ENCODE measurements at places on chromosomes 7 and 10. TPM values are rescaled to one million over a fixed set of nuclear protein-coding genes. Genes with fewer than 3 reads are reported as not detected.

The KCNMA1 gene
- total RNA-seq = not detected

The ADAM22 gene
- 1.2 TPM for total RNA-seq

The EGR2 gene
- total RNA-seq = 18.5 TPM

DNA sequence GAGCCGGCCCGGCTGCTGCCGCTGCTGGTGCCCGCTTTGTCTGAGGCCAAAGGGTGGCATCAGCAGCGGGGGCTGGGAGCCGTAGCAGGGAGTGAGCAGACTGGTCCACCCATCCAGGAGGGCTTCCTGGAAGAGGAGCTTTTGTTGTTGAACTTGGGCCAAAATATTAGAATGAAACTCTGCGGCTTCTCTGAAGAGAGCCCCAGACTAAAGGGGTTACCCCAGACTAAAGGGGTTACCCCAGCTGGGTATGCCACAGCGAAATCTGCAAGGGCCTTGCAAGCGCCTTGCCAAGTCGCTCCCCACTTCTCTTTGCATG, 154.7 kb upstream of the ZMIZ1 start:
- H3K4me1 ChIP-seq = no peaks in the 10 kb centered on the region
- H3K36me3 ChIP-seq = no peaks in the 10 kb centered on the region
- no peaks in the 10 kb centered on the region for H3K27me3 ChIP-seq
- no peak for DNase-seq
- H3K4me3 ChIP-seq = no peak overlapping the region

The PRPS1L1 gene
- not detected for total RNA-seq

The ZNF786 gene
- total RNA-seq = 2.2 TPM

DNA sequence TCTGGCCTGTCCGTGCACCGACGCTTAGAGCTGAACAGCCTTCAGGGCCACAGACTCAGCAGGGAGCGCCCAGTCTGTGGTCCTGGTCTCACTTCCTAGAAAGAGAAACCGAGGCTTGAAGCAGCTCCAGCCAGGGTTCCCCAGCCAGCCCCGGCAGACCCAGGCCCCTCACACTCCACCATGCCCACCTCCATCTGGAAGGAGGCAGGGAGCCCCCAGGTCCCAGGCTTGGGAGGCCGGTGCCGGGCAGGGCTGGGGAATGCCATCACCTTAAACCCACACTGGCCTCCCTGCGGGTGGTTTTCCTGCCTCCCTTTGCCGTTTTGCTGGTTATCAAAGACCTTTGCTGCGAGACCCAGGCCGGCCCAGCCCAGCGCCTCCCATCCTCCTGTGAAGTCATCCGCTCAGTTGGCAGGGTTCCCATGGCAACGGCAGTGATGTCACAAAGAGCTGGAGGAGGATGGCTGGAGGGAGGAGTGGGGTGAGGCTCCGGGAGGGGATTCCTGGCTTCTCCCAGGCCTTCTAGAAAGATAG, 24.0 kb downstream of the ELFN1 start:
- no peak overlapping the region for H3K4me3 ChIP-seq
- H3K4me1 ChIP-seq = peaks cover 5% of the 10 kb centered on the region
- peaks cover 5% of the 10 kb centered on the region for H3K27me3 ChIP-seq

DNA sequence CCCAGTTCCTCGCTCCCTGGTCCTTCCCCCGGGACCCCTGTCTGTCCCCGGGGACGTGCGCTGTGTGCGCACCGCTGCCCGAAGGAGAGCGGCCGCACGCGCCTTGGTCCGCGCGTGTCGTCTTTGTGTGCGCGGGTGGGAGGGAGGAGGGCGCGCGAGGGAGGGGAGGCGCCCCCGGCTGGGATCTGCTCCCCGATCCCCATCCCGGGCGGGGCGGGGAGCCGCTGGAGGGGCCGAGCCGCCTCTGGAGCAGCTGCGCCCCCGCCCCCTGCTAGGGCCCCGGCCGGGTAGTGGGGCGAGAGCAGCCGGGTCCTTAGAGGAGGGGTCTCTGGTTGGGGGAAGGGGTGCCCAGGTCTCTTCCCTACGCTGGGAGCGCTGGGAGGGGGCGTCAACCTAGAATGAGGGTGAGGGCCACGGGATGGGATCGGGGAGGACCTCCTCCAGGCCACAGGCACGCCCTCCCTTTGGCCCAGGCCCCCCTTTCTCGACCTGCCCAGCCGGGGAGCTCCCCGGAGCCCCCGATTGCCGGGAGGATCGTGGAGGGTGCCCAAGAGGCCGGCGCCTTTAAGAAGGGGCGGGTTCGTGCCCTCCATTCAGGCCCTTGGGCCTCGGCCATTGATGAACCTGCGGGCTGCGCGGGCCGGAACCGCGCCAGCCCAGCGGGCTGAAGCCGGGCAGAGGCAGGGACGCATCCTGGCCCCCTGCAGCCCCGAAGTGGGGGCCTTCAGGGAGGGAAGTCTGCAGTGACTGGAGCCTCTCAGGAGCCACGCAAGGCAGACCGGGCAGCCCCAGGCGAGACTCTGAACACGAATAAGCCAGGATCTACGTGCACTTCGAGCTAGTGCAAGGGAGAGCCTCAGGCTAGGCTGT, 678 bp downstream of the SH2B2 start:
- peaks cover 10% of the 10 kb centered on the region for H3K27me3 ChIP-seq
- H3K36me3 ChIP-seq = no peaks in the 10 kb centered on the region
- peak overlapping the region; percentile 64 for H3K4me3 ChIP-seq
- DNase-seq = peak; percentile 25
- peaks cover 34% of the 10 kb centered on the region for H3K4me1 ChIP-seq

GRCh38 chr7:128167042-128167701, 73.9 kb upstream of the LEP start:
- peaks cover 8% of the 10 kb centered on the region for H3K4me1 ChIP-seq
- no peaks in the 10 kb centered on the region for H3K36me3 ChIP-seq
- H3K4me3 ChIP-seq = peak overlapping the region; percentile 66
- peaks cover 45% of the 10 kb centered on the region for H3K27me3 ChIP-seq
- DNase-seq = peak; percentile 46
- no peak overlapping the region for H3K27ac ChIP-seq

DNA sequence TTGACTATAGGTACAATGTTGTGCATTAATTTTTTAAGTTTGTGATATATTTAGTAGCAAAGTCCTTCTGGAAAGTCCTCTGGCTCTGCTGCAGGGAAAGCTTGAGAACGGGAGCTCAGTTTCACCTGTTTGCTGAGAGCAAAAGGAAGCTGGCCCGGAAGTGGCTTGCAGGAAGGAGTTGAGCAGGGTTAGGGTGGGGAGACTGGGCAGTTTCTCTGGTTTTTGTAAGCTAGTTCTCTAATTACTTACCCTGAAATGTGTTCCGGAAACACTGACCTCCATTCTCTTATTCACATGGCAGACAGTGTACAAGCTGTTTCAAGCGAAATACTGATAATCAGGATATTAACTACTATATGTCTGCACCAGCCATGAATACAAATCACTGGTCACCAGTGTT, 22.3 kb downstream of the MAP3K8 start:
- H3K4me1 ChIP-seq = peaks cover 16% of the 10 kb centered on the region
- H3K4me3 ChIP-seq = no peak overlapping the region
- peak overlapping the region; percentile 13 for H3K27ac ChIP-seq
- peaks cover 22% of the 10 kb centered on the region for H3K36me3 ChIP-seq

The ZPBP gene
- not detected for total RNA-seq

GRCh38 chr7:149005427-149006344, 22.6 kb downstream of the PDIA4 start:
- DNase-seq = peak; percentile 88
- no peak overlapping the region for H3K27ac ChIP-seq
- H3K4me3 ChIP-seq = no peak overlapping the region
- H3K36me3 ChIP-seq = peaks cover 23% of the 10 kb centered on the region

- no peaks in the 10 kb centered on the region for H3K36me3 ChIP-seq
- H3K27me3 ChIP-seq = no peaks in the 10 kb centered on the region
- DNase-seq = no peak
- H3K27ac ChIP-seq = no peak overlapping the region
These were observed 232.6 kb downstream of the GALNT17 start for GRCh38 chr7:71364551-71364950.

- H3K4me1 ChIP-seq = no peaks in the 10 kb centered on the region
- no peak for DNase-seq
- H3K27ac ChIP-seq = no peak overlapping the region
- H3K36me3 ChIP-seq = peaks cover 13% of the 10 kb centered on the region
- no peaks in the 10 kb centered on the region for H3K27me3 ChIP-seq
These were observed 186.1 kb upstream of the KAT6B start for GRCh38 chr10:74640134-74640921.

GRCh38 chr7:116591202-116592040, 66.6 kb downstream of the CAV1 start:
- H3K27me3 ChIP-seq = peaks cover 32% of the 10 kb centered on the region
- peaks cover 24% of the 10 kb centered on the region for H3K4me1 ChIP-seq
- no peak overlapping the region for H3K4me3 ChIP-seq
- DNase-seq = no peak
- H3K36me3 ChIP-seq = no peaks in the 10 kb centered on the region

DNA sequence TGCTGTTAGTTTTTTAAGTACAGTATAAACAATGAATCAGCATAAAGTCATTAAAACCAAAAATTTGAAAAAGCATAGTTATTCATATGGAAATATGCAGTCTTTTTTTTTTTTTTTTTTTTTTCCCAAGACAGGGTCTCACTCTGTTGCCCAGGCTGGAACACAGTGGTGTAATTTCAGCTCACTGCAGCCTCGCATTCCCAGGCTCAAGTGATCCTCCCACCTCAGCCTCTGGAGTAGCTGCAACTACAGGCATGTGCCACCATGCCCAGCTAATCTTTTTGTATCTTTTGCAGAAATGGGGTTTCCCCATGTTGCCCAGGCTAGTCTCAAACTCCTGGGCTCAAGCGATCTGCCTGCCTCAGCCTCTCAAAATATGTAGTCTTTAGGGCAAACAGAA, 182.0 kb downstream of the SEMA3E start:
- H3K27me3 ChIP-seq = no peaks in the 10 kb centered on the region
- no peaks in the 10 kb centered on the region for H3K36me3 ChIP-seq
- no peak overlapping the region for H3K27ac ChIP-seq
- no peaks in the 10 kb centered on the region for H3K4me1 ChIP-seq
- H3K4me3 ChIP-seq = no peak overlapping the region

The SORCS1 gene
- total RNA-seq = not detected

DNA sequence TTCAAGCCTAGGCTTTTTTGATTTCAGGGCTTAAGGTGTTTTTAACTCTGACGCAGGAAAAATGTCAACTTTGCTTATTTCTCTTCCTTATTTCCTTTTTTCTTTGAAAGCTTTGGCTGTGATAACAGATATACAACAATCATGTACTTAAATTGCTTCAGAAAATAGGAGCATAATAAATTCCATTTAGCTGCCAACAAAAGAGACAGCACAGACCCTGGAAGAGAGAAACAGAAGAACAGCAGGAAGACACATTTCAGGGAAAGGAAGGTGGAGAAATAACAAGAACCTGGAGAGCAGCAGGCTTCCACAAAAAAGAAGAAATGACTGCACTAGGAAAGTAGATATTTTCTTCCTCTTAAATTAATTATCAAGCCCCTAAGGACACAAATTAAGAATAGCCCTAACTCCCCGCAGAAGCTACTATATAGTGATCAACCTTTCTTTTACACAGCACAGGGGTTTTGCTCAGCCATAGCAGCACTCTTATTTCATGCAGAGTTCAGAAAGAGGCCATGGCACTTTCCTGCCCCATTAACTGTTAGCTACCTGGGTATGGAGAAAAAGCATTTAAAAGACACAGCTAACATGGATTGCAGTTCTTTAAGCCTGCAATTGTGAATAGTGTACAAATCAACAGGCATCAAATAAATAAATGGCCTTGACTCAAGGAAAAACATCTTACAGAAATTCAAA, 61.5 kb downstream of the IQUB start:
- H3K27me3 ChIP-seq = peaks cover 22% of the 10 kb centered on the region
- DNase-seq = no peak
- H3K4me3 ChIP-seq = no peak overlapping the region
- no peak overlapping the region for H3K27ac ChIP-seq
- no peaks in the 10 kb centered on the region for H3K36me3 ChIP-seq
- peaks cover 2% of the 10 kb centered on the region for H3K4me1 ChIP-seq

DNA sequence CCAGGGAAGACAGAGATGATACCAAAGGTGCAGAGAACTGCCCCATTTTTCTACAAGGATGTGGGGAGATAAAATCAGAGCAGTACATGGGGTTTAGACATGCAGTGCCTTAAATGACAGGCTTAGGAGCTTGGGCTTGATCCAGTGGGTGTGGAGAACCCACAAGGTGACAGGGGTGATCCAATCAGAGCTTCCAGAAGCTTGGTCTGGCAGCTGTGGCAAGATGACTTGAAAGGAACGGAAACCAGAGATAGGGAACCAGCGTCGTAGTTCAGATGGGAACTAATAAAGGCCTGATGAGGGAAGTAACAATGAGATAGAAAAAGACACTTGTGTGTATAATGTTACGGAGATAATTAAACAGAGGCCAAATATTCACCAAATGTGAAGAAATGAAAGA, 80.7 kb downstream of the SLC37A3 start:
- peaks cover 19% of the 10 kb centered on the region for H3K4me1 ChIP-seq
- no peak overlapping the region for H3K27ac ChIP-seq
- no peaks in the 10 kb centered on the region for H3K36me3 ChIP-seq
- no peaks in the 10 kb centered on the region for H3K27me3 ChIP-seq
- no peak overlapping the region for H3K4me3 ChIP-seq

The ITPRIP gene
- total RNA-seq = 24.5 TPM

GRCh38 chr7:137306748-137307147, 36.8 kb downstream of the PTN start:
- H3K27me3 ChIP-seq = no peaks in the 10 kb centered on the region
- no peaks in the 10 kb centered on the region for H3K4me1 ChIP-seq
- no peak for DNase-seq
- H3K36me3 ChIP-seq = no peaks in the 10 kb centered on the region
- H3K4me3 ChIP-seq = no peak overlapping the region

The NKX1-2 gene
- total RNA-seq = not detected

DNA sequence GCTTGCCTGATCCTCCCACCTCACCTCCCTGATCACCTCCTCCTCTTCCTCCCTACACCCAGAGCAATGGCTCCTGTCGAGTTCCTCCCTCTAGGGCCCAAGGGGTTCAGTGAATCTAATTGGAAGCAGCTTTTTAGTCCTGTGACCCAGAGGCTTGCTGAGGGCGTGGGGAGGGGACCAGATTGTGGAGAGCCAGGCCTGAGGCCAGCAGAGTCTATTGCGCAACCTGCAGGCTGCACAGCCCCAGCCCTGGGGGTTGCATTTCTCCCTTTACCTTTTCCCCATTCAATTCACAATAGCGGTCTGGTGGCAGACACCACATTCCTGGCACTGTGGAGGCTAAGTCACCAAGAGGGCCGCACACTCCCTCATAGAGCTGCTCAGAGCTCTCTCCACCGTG, 32.5 kb downstream of the GHRHR start:
- no peak overlapping the region for H3K4me3 ChIP-seq
- H3K27me3 ChIP-seq = no peaks in the 10 kb centered on the region
- H3K27ac ChIP-seq = no peak overlapping the region
- H3K36me3 ChIP-seq = no peaks in the 10 kb centered on the region
- no peaks in the 10 kb centered on the region for H3K4me1 ChIP-seq

DNA sequence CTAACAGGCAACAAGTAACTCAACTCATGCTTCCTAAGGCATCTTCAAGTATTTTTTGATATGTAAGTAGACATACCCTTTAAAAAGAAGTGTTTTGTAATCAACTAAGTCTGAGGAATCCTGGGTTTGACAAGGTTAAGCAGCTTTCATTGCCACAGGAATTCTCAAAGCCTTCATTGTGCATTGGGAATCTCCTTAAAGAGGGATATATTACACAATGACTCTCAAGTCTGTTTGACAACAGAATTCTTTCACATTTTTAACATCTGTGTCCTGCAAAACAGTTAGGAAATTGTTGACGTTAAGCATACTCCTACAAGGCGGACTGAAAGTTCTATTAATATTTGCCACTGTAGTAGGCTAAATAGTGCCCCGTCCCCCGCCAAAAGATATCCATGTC, 71.4 kb downstream of the SGMS1 start:
- no peak for DNase-seq
- no peaks in the 10 kb centered on the region for H3K27me3 ChIP-seq
- no peak overlapping the region for H3K27ac ChIP-seq
- H3K4me1 ChIP-seq = peaks cover 34% of the 10 kb centered on the region
